Activated CD4-positive, alpha-beta memory T cell treated with anti-CD3 and anti-CD28 coated beads for 36 hours (primary cell): ENCODE measurements at places on chromosomes 2 and 18.

DNA sequence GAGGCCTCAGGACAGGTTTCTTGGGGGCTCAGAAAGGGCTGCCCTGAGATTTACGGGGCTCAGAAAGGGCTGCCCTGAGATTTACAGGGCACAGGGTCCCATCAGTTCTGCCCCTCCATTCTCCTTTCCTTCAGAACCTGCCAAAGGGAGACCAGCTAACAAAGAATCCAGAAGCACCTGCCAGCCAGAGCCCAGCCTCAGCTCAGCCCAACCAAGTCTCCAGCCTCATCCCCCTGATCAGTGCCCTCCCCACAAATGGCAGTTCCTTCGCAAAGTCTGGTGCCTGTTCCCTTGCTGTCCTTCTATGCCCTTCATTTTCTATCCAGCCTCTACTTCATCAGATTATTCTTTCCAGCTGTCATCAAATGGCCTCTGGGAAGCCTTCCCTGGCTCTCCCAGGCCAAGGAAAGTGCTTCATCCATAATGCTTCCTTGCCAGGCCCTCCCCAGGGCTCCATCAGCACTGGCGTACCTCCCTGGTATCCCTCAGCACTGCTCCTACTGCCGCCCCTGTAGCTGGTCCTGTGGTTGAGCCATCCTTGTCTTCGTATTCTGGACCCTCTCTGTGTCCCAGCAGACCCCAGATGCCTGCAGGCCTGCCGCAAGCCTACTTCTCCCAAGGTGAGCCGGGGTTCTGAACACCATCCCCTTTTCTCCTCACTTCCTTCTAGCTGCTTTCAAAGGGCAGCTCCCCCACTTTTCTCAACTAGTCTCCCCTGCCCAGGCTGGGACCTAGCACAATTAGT, 96.2 kb upstream of the EPAS1 start:
- no peak for DNase-seq

DNA sequence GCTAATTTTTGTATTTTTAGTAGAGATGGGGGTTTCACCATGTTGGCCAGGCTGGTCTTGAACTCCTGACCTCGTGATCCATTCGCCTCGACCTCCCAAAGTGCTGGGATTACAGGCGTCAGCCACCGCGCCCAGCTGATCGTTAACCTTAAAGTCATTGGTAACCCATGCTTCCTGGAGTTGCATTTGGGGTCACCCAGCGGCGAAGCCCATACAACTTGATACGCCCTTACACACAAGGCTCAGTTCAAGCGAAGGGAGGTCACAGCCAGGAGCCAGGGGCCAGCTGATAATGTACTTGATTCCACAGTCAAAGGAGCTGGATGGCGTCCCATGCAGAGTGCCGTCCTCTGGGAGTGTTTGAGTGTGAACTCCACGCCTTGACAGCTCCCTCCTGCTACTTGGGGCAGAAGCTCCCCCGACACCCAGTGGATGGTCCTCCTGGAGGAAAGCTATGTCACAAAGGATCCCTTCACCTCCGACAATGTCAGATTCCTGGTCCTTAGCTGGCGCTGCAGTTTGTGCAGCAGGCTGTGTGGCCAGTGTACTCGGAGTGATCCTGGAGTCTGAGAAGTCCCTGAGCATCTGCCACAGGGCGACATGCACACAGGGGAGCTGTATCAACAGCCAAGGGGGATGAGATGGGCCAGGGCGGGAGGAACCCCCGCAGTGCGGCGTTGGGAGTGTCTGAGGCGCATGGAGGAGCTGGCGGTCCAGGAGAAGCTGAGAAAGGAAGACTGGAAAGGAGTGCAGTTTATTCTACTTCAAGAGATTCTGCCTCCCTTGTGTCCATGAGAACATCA, 7.9 kb downstream of the CLHC1 start:
- DNase-seq, result peak; percentile 16

DNA sequence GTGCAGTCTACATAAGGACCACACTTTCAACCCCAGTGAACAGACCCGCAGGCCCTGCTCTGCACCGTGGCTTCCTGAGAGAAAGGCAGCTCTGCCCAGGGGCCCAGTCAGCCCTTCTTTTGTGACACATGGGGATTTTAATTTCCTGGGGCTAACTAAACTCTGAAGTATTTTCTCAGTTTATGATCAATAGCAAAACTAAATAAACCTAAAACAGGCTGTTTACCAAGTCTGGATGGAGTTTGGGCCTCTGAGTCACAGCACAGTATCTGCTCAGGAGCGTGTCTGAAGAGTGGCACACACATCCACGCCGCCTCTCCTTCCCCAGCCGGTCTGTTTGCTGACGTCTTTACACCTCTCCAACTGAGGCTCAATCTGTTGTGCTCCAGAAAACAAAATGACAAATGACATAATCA, 72.3 kb downstream of the LDLRAD4 start:
- peak; percentile 83 for DNase-seq

DNA sequence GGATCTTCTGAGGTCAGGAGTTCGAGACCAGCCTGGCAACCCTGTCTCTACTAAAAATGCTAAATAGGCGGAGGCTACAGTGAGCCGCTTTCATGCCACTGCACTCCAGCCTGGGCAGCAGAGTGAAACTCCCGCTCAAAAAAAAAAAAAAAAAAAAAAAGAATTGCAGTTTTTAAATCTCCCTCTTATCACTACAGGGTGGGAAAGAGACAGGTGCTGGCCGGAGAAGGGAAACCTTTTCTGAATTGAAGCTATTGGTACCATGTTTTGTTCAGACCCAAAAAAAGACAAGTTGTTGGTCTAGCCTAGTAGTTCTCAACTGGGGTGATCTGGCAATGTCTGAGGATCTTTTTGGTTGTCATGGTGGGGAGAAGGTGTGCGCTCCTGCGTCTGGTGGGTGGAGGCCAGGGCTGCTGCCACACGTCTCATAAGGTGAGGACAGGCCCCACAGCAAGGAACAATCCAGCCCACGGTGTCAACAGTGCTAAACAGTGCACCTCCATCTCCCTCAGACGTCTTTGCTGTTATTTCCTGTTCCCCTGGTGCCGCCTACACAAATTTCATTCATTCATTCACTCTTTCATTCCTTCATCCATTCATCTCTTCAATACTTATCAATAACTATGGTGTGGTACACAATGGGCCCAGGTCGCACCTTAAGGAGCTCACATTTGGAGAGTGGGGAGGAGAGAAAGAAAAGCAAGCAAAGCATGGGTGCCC, 28.8 kb upstream of the ODC1 start:
- no peak for DNase-seq

DNA sequence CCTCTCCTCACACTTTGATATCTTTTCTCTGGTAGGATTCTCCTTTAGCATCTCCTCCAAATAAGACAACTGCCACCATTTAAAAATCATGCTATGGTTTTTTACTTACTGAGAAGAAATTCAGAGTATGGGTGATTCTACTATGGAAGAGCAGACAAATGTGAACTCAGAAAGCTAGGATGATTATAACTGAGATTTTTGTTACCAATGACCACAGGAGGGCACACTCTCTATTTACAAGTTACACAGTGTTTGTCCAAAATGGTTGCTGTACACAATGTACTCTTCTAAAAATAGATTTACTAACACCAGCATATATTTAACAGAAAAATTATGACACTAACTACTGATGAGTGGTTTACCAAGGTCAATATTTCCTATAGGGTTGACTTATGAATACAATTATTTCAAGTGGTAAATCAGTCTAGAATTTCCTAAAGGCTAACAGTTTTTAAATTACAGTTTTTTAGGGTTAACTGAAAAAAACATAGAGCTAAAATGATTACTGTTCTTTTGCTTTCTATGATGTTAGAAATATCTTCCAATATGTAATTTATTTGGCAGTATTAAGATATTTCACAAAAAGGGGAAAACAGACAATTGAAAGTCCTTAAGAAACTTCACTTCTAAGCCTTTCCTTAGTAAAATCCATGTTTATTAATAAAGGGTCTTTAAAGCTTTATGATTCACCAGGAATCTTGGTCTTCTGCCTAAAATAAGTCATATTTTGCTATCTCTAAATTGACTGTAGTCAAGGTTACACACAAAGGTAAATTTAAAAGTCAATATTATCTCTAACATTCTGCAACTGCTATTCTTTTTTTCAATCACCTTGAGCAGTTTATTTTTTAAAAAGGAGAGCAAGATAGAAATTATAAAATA, 57.2 kb downstream of the MAP4K3 start:
- DNase-seq, result no peak

DNA sequence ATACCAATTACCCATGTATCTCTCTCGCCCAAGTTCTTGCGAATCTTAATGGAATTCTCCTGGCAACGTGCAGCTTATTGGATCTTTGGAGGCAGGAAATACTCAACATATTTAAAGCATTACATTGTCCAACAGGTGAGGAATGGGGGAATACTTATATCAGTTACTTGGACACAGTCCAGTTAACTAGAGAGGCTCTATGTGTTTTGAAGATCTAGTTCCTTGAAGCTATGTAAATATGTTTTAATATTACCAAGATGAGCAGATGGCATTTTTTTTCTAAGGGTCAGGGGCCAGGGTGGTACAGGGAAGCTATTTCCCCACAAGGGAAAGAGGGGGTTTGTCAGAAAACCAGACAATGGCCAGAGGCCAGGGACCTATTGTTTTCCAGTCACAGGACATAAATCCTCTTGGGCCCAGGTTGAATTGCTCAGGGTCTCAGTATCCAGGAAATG, 26.8 kb upstream of the MC5R start:
- DNase-seq, result no peak

- no peak for DNase-seq
Observed at GRCh38 chr2:45743531-45744396, 92.3 kb downstream of the PRKCE start.

GRCh38 chr18:5196253-5197031, 615 bp downstream of the AKAIN1 start:
- DNase-seq, result no peak

- peak; percentile 75 for DNase-seq
Observed at GRCh38 chr2:100554798-100555407, 7.9 kb upstream of the PDCL3 start.

- DNase-seq, result no peak
Observed at GRCh38 chr2:232260075-232260474, 118.5 kb upstream of the ALPP start.

- no peak for DNase-seq
Observed at GRCh38 chr2:240523451-240524281, 34.1 kb downstream of the ANKMY1 start.

DNA sequence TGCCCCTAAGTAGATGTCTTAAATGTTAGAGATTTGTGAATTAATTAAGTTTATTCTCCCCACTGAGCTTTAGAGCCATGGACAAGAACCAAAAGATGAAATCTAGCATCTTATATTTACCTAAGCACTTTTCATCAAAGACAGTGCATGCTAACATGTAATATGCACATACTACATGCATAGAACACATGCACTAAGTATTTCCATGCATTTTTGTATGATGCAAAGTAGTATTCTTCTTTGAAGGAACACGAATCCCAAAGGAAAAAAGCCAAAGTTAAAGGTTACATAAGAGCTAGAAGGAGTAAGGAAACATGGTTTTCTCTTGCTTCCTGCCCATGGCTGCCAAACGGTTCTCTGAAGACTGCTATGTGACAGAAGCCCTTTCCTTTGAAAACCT, 15.3 kb downstream of the STAMBP start:
- no peak for DNase-seq

GRCh38 chr2:210162466-210163124, 8.6 kb downstream of the KANSL1L start:
- no peak for DNase-seq

DNA sequence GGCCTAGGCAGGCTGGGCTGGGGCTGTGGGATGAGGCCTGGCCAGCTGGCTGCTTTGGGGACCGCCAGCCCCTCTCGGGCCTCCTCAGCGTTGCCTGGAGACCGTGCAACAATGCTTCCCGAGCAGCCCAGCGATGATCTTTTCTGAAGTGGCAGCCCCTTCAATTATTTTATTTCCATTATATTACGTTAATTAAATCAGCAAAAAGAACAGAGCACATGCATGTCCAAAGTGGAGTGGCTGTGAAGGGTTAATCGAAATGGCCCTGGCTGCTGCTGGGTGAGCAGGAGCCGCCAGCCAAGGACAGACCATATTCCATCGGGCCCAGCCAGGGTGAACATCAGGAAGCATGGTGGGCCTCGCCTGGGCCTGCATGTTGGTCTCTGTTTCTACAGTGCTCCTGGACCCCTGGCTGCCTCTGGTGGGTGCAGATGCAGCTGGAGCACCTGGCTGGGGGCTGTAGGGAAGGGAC, 245.5 kb downstream of the MYCN start:
- DNase-seq, result no peak

- no peak for DNase-seq
Observed at GRCh38 chr2:216343221-216343980, 28.9 kb downstream of the MARCHF4 start.

GRCh38 chr2:108399479-108399878, 21.7 kb downstream of the SULT1C4 start:
- no peak for DNase-seq

- DNase-seq, result no peak
Observed at GRCh38 chr2:42636934-42637333, 68.5 kb downstream of the MTA3 start.

DNA sequence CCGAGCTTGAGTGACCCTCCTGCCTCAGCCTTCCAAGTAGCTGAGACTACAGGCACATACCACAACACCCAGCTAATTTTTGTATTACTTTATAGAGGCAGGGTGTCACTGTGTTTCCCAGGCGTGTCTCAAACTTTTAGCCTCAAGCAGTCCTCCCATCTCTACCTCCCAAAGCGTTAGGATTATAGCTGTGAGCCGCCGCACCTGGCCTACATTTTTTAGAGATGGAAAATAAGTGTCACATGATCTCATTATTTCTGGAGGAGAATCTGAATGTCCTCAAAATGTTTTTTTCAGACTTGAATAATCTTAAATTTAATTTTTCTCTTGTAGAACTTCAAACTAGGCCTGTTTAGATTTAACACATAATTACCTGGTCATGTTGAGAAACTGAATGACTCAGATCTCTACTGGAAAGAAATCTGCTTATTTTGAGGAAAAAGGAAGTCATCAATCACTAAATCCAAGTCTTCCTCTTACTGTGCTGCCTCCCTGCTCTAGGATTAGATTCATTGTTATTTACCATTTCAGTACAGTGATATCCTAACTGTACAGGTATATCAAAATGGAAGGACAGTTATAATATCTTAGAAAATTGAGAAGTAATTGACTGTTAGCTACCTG, 92.4 kb downstream of the COX7A2L start:
- no peak for DNase-seq

GRCh38 chr18:24988253-24988840, 363.6 kb downstream of the ZNF521 start:
- no peak for DNase-seq

DNA sequence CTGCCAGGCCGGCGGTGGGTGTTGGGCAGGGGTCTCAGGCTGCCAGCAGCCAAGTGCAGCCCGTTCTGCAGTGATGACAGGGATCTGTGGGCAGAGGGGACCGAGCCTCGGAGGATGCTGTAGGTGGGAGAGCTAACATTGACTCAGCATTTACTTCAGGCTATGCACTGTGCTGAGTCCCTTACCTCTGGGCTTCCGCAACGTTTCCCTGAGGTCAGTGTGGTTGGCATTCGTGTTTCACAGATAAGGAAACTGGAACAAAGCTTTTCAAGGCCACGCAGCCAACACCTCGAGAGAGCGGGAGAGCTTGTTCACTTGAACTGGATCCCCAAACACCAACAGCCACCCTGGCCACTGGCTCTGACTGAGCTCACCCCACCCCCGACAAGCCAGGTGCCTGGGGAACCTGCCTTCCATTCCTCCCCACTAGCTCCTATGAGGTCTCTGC, 839 bp upstream of the GPR148 start:
- peak; percentile 67 for DNase-seq
